NAMALWA (cell line): ENCODE measurements at places on chromosomes 1 and 21.
A peak's percentile ranks its signal among the peaks of the same experiment; 100 is the strongest.

GRCh38 chr1:11654137-11654938 lies at the start of the genes FBXO2 and FBXO44:
Gene FBXO2, minus strand, starts transcription at chr1:11654429. Its CDS starts 89 bp downstream, at chr1:11654340.
Gene FBXO44, plus strand, starts transcription at chr1:11654877. Its CDS starts 959 bp downstream, at chr1:11655836.
- peak; percentile 33 for DNase-seq

- no peak for DNase-seq
These were observed 56.3 kb downstream of the NVL start for GRCh38 chr1:224273641-224274040.

- no peak for DNase-seq
These were observed 5.5 kb downstream of the LEMD1 start for GRCh38 chr1:205416322-205416721.

GRCh38 chr21:25243808-25244207 lies 363.5 kb downstream of the MRPL39 start:
- DNase-seq: no peak

DNA sequence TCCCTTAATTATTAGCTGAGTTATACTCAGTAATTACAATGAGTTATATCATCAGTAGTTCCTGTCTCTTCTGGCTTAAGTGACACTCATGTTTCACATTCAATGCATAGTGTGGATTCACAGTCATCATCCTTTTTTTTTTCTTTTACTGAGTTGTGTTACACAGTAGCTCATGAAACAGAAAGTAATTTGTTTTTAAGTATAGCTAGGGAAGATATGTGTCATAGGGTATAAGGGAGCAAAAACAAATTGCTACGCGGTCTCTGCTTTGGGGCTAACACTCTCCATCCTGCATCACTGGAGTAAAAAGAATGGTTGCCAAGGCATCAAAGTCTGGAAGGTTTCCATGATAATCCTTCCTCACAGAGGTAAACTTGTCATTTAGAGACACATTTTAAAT lies 971.7 kb upstream of the NCAM2 start:
- no peak for DNase-seq

DNA sequence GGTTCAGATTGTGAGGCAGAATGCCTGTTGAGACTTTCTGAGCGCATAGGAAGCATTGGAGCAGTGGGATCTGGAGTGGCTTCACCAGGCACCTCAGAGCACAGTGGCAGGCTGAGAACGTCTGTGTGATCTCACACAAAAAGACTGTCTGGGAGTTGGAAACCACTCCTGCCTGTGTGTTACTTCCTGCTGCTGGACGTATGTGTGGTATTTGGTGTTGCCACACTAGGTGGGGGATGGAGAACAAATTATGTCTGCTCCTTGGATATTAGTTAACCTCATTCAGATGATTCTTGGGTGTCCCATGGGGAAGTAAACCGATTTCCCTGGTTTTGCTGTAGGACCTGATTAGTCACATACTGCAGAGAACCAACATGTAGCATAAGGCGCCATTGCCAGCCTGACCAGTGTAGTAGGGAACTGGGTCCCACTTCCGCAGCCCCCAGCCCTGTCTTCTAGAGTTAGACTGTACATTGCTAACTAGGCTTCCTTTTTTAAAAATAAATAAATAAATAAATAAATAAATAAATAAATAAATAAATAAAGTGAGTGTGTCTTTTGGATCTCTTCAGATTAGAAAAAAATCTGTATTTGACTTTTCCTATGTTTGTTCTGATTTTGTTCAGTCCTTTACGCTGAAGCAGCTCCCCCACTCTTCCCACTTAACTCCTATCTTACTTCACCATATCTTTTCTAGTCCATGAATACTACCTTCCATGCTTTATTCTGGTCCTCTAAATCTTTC lies 26.9 kb downstream of the UCK2 start:
- no peak for DNase-seq

DNA sequence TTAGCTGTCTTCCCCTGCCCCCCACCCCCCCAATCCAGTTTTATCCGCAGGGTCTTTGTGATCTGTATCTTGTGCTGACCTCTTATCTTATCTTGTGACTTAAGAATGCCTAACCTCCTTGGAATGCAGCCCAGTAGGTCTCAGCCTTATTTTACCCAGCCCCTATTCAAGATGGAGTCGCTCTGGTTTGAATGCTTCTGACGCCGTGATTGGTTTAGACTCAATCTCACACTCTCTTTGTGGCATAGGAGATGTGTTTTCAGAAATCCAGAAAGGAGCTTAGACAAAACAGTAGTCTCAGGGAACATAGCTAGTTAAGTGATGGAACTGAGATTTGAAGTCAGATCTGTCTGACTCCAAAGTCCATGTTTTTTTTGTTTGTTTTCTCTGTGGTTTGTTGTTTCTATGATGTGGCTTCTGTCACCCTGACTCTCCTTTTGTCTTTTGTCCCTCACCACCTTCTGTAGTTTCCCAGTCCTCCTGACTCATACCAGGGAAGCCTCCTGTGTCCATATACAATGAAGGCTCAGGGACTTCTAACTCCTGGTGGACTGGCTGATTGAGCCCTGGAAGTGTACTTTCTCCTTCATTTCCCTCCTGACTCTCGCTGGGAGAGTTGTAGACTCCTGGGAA lies 18.1 kb upstream of the USP24 start:
- no peak for DNase-seq

DNA sequence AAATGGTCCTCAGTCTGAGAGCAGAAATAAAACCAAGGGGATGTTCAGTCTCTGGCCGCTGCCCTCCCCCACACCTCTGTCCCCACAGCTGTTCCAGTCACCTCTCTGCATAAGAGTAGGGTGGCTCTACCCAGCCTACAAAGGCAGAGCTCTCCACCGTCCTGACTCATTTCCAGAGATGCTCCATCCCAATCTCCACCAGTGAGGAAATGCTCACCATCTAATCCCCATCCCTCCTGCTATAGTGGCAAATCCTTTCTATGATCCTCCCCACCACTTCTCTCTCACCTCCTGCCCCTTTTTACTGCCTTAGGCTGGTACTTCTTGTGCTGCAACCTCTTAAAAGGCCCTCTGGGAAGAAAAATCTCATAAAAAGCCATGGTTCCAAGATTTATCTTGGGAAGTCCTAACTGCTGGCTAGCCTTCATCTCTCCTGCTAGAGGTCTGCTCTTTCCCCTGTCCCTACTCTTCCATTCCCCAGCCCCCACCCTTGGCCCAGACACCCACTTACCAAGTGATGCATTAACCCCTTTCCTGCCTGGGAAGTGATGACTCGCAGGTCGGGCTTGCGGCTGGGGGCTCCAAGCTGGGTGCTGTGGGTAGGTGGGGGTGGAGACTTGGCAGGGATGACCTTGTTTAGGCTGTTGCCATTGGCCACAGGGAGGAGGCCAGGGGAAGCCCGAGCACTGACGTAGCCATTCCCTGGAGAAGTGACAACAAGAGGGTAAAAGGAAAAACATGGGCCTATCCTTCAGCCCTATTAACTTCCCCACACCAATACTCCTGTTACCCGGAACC lies 23.9 kb downstream of the MEF2D start:
- DNase-seq: no peak

DNA sequence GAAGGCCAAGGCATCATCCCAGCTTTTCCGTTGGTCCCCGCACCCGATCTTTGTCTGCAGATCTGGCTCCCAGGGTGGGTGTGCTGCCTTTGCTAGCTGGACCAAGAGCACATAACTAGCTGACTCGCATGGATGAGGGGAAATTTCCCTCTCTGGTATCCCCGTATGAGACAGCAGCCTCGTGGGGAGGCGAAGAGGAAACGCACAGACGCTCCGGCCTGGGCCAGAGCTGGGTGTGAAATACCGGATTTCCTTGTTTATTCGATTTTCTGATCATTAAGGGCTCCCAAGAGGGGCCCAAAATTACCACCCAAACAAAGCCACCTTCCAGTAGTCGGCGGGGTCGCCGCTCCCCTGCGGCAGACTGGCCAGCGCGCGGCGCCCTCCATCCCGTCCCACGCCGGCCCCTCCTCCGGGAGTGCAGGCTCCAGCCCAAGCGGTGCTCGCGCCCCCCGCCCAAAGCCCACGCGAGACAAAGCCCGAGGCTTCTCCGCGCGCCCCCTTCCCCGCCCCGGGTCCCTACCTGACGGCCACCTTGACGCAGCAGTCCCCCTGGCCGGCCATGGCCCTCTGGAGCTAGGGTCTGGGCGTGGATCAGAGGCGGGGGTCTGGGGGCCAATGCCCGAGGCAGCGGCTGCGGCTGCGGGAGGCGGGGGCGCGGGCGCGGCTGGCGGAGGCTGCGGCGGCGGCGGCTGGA lies 546 bp downstream of the KIF21B start:
- DNase-seq: peak; percentile 58

DNA sequence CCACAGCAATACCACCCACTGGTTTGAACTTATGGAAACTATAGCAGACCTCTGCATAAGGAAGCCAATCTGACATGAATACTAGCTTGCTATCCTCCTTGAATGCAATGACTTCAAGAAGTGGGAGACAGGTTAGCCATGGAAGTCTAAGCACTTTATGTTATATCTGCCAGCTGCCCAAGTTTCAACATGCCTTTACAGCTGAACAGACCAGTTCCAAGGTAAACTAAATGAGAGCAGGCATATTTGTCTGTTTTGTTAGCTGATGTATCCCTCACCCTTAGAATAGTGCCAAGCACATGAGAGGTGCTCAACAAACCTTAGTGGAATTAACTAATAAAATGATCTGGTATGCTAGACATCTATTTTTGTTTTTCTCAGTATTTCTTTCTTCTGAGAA lies 65.1 kb downstream of the ALG14 start:
- no peak for DNase-seq

DNA sequence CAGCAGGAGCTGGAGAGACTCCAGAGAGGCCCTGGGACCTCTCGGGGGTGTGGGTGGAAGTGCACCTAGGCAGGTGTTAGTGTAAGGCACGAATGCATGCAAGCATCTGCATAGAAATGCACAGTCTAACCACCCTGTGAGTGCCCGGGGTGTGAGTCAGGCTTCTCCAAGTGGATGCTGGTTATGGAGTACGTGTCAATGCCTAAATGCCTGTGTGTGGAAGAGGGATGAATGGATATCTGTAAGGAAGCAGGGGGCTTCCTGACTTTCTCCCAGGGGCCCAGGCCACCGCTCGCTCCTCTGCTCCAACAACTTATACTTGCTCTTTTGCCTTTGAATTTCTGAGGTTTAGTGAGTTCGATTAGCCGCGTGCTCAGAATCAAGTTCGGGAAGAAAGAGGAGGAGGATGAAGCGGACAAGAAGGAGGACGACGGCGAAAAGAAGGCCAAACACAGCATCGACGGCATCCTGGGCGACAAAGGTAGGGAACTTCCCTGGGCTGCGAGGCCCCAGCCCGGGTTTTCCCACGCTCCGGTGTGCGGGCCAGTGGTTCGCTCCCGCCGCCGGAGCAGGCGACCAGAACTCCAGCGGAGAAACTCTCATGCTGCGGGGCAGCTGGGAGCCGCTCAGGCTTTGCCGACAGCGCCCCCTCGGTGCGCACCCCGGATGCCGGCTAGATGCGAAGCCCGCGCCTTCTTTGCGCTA lies 5.4 kb downstream of the PAX7 start:
- DNase-seq: no peak

DNA sequence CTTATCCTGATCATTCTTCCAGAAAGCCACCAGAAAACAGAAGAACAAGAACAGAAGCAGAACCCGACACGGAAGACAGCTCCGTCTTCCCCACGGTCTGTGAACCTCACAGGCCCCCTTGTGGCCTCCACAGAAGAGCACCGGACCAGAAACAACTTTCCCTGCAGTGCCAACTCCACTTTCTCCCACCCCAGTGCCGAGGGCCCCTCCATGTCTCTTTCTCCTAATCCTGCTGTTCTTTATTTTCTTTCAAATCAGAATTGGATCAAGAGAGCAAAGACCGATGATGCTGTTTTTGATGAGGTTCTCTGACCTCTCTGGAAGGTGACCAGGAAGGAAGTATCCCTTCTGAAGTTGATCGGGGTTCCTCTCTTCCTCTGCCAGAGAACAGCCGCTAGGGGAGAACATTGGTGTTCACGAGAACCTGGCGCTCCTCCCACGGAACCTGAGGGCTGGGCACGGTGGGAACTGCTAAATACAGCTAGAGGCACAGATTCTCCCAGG lies 58.9 kb upstream of the CTTNBP2NL start:
- peak; percentile 21 for DNase-seq

DNA sequence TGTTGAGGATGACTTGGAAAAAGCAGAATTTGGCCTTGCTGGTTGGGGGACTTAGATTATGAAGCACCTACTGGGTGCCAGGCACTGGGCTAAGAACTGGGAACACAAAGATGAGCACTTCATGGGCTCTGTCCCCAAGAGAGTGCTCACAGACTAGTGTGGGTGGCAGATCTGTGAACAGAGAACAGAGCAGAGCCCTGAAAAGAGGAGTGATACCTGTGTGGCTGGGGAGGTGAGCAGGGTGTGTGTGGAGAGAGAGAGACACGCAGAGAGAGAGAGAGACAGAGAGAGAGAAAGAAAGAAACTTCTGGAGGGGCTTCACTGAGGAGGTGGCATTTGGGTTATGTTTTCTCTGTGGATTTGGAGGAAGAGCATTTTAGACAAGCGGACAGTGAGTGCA lies 61.1 kb upstream of the PPP2R5A start:
- DNase-seq: no peak

GRCh38 chr21:39315603-39316445 lies 2.4 kb upstream of the BRWD1 start:
- peak; percentile 48 for DNase-seq
